ENCODE measurements at places on chromosomes 12 and 14.
A peak's percentile ranks its signal among the peaks of the same experiment; 100 is the strongest.

DNA sequence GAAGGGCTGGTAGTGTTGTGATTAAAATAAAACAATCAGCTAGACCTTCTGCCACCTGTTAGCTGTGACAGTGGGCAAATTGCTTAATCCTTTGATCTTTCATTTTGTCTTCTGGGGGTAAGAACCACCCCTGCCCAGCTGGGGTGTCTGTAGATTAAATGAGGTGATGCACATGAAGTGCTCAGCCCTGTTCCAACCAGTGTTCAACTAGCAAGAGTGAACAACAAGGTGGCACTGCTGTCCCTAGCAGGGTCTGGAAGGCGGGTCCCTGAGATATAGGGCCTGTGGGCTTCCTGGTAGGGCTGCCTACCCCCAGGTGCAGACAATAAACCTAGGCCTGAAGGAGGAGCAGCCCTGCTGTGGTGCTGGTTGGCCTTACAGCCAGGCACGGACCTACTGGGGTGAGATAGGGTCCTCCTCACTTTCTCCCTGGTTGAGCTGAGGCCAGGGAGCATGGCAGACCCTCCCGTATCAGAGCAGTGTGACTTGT, 60.6 kb downstream of the ARL6IP4 start:
- DNase-seq = no peak

- DNase-seq = no peak
Measured at GRCh38 chr14:39423793-39424192, 8.4 kb downstream of the FBXO33 start.

DNA sequence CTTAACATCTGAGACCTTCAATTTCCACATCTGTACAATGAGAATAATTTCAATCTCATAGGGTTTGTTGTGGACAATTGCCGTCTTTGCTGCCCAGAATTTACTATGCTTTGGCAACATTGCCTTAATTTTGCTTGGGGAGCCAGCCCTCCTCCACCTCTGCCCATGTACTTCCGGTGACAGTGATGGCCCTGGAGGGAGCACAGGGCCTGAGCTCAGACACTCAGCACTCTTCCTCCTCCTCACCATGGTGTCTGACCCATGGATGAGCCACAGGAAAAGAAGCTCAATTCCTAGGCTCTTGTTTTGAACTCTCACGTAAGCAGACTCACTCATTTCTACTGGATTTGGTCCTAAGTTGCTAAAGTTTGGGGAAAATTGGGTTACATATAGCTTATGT, 58.2 kb downstream of the TBC1D30 start:
- DNase-seq = no peak

DNA sequence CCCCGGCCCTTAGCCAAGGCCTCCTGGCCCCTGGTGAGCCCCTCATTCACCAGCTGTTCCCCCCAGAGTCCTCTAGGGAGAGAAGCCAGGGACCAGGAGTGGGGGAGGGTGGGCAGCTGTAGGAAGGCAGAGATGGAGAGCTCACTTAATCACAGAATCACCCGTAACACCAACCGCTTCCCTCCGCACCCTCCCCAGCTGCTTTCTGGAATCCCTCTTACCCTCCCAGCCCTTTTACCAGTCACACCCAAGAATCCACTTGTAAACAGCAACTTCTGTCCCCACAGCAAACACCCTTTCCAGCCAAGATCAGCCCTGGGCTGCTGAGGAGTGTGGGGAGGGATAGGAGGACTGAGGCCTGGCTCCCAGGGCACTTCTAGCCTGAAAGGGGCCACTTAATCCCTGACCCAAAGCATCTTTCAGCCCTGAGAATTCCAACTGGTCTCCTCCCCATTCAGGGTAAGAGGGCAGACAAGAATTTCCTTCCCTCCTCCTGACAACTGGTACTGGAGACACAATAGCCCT, 18.8 kb downstream of the NCKAP5L start:
- DNase-seq = no peak

- DNase-seq = peak; percentile 48
Measured at GRCh38 chr12:19382111-19382526, 57.2 kb upstream of the AEBP2 start.

GRCh38 chr12:64008596-64008995, 164.1 kb downstream of the SRGAP1 start:
- DNase-seq = no peak

- no peak for DNase-seq
Measured at GRCh38 chr14:35998303-35998702, 172.2 kb downstream of the BRMS1L start.

DNA sequence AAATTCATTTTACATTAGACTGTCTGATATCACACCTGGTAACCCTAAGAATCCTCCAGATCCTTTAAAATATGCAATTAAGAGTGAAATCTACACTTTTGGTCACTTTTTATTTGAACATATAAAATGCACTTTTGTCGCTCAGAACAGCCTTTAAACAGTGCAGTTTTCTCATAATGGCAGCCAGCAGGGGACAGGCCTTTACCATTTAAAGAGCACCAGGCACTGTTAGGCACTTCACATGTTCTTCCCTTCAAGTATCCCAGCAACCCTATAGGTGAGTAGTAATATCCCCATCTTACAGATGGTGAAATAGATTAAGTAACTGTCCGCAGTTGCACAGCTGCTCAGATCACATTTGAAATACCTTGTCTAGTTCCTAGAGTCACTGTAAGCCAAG, 11.3 kb upstream of the SAMD4A start:
- DNase-seq = no peak

DNA sequence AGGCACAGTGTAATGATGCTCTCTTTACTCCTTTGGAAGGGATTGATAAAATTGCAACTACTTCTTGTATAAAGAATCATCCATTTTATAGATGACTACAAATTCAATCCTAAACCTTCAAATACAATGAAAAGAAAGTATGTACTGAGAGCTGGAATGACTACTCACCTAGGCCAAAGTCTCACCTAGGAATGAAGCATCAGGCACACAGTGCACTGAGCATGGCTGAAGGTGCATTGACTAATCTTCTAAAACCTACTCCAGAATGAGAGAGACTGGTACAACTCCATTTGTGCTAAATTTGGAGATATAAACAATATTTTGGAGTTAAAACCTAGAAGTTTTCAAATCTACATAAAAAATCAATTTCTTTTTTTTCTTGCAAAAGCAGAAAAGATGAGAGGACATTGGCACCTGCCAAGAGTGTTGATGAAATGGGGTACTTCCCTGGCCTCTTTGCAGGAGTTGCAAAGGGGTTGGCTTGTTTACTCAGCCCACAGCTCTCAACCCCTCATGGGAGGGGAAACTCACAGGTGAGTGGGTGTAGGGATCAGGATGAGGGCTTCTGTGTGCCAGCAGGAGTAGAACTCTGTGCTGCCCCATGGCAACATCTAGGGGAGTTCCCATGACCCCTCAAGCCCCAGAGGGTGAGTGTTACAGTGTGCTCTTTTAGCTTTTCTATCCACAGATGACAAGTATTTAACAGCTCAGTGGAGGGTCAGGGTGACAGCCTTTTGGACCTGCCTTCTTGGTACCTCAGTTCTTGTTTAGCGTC, 31.3 kb downstream of the CLECL1 start:
- DNase-seq = peak; percentile 34

DNA sequence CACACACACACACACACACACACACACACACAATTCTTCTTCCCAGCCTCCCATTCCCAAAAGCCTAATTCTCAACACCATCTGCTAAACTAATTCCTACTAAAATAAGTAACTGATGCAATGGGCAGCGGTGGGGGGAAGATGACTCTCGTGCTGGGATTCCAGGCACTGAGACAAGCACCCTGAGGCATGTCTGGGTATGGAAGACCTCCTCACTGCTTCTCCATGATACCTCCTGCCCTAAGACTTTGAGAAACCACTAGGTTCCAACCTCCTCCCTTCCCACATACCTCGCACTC, 789 bp upstream of the VWF start:
- no peak for DNase-seq

- no peak for DNase-seq
Measured at GRCh38 chr12:22631863-22632463, 7.0 kb downstream of the ETNK1 start.

- DNase-seq = peak; percentile 36
Measured at GRCh38 chr12:68113644-68114043, 45.9 kb downstream of the IFNG start.

- DNase-seq = no peak
Measured at GRCh38 chr14:82879949-82880535, 1346.4 kb upstream of the SEL1L start.

DNA sequence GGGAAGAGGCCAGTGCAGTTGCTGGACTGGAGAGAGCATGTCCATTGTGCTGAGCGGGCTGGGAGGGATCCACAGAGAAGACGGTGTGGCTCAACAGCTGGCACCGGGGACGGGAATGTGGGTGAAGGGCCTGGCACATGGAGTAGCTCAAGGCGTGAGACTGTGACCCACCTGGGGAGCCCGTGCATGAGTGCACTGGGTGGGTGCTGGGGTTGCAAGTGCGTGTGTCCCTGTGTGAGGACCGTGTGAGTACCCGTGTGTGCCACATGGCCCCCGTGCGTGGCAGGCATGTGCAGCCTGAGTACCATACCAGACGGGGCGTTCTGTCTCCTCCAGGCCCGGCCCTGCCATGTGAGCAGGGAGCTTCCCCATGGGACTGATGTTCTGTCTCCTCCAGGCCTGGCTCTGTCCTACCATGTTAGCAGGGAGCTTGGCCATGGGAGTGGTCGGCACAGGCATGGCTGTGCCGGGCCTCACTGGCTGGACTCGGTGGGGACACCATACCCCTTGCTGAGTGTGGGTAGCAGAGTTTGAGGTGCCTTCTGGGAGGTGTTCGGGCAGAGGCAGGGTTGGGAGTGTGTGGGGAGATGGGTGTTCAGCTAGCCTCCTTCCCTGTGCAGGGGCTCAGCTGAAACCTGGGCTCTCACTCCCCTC, 234.4 kb downstream of the TMEM121 start:
- DNase-seq = no peak

- no peak for DNase-seq
Measured at GRCh38 chr12:37547611-37548010, 769.0 kb upstream of the ALG10B start.

DNA sequence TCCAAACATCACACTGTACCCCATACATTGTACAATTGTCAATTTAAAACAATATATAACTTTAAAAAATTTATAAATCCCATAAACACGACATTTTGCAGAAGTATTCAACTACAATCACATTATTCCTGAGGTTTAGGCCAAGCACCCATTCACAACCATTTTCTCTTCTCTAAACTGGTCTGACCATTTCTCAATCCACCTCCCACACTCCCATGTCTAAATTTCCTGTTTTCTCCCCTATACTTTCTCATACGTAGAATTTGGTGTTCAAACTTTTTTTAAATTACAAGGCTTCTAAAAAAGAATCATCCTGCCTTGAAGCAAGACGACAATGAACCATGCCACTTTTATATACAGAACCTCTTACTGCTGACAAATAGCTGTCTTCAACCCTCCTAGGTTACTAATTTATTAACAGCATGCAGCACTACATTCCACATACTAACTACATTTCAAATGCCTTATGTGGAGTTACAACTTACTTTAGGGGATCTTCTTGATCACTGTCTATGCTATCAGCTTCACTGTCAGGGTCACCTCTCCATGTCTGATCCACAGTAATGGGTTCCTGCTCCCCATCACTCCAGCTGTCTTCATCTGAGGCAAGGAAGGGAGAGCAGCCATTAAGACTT, 3.4 kb downstream of the KANSL2 start:
- DNase-seq = no peak

GRCh38 chr12:120998435-120998834, 17.9 kb downstream of the C12orf43 start:
- DNase-seq = no peak

DNA sequence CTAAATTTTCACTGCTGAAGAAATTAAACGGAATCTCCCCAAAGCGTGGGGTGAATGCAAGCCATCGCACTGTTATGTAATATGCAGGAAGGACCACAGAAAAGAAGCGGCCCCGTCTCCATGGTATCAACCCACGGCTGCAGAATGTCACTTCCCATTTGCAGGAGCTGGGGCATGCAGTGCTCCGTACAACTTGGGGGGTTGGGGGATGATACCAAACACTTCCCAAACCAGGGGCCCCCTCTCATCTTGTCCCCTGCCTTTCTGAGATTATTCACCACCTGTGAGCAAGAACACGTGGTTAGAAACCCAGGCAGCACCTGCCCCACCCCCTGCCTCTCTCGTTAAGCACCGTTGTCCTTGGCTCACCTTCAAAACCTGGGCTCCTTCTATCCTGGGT, 505.1 kb upstream of the TMEM132C start:
- DNase-seq = no peak

DNA sequence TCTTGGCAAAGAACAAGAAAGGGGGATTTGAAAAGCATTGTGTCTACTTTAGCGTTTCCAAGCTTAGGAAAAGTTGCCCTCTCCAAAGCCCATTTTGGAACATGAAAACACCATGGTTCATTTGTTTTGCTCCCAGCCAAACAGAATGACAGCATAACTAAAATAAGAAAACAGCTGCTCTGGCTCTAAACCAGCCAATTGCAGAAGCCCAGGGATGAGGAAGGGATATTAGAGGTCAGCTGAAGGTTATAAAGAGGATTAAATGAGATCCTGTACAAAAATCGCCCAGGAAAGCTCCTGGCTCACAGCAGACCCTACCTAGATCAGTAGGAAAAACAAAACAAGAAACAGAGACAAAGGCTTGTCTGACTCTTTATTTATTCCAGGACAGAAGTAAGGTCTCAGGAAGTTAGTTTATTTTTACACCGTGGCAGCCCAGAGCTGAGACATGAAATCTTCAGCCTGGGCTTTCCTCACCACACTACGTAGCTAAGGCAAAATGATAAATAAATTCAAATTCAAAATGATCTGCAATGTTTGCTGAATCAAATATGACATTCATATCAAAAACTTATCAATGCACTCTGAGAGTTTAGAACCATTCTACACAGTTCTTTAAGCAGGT, 25.9 kb downstream of the SPX start:
- DNase-seq = no peak

GRCh38 chr14:102799684-102800562, 22.7 kb downstream of the TRAF3 start:
- no peak for DNase-seq

GRCh38 chr14:59337141-59337611, 128.0 kb downstream of the GPR135 start:
- no peak for DNase-seq

GRCh38 chr12:45329238-45329637, 113.3 kb downstream of the ANO6 start:
- DNase-seq = no peak

DNA sequence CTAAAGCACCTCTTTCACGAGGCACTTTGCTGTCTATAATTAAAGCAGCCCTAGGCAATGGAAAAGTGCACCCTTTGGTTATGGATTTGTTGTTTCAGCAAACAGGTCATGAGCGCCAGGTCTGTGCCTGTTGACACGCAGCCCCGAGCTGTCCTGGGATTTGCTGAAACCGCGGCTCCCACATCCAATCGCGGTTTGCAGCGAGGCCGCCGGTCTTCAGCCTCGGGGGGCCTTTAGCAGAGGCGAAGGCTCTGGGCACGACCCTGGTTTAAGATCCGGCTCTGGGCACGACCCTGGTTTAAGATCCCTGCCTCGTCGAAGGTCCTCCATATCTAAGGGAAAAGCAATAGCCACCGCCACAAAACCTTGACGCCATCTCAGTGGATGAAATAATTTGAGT, 79.2 kb downstream of the GLT1D1 start:
- DNase-seq = no peak

DNA sequence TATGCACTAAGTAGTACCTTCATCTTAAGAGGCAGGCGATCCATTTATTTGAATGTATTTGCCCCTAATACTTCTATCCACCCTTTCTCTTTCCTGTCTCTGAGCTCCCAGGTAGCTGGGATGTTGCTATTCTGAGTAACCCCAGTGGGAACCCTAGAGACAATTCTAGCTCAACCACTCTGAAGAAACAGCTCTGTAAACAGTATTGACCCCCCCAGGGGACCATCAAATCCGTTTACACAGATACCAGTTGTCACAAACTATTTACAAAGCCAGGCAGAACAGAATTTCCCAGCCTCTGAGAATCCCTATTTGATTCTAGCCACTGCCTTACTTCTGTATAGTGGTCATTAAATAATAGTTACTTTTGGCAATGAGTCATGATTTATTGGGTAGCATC, 64.9 kb downstream of the MIPOL1 start:
- no peak for DNase-seq

Data from activated naive CD8-positive, alpha-beta T cell treated with anti-CD3 and anti-CD28 coated beads for 36 hours (primary cell).